Activated CD4-positive, alpha-beta T cell treated with anti-CD3 and anti-CD28 coated beads for 1 hour (primary cell): ENCODE measurements at places on chromosomes 2 and 18.

DNA sequence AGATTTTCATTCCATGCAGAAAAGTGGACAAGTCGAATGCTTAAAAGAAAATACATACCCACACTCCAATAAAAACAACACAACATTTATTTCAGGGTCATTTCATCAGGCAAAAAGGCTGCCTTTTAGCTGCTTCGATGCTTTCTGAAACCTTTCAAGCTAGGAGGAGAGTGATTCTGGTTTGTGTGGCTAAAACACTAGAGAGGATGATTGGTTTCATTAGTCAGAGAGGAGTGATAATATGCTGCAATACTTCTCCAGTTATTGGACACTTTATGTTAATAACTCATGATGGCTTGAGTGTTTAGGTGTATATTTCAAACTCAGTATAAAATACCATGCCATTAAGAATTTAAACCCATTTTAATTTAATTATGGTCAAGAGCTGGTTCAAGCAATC, 614.0 kb downstream of the SLC4A3 start:
- no peak for DNase-seq

DNA sequence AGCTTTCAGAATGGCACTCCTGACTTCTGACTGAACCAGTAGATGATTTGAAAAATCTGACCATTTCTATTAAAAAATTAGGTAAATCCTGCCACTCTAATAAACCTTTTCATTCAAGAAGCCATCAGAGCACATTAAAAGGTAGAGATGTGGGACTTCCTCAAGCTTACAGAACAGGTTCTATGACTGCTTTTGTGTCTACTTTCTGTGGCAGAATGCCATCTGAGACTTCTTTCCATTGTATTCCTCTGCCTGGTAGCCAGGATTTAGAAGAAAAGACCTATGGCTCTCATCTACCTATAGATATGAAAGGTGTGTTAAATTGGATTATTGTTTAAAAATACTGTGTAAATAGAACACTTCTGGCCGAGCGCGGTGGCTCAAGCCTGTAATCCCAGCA, 99.9 kb upstream of the NABP1 start:
- no peak for DNase-seq

GRCh38 chr2:66714610-66715009, 279.7 kb downstream of the MEIS1 start:
- DNase-seq = no peak

GRCh38 chr2:45141883-45142866, 132.9 kb upstream of the SIX2 start:
- DNase-seq = no peak

DNA sequence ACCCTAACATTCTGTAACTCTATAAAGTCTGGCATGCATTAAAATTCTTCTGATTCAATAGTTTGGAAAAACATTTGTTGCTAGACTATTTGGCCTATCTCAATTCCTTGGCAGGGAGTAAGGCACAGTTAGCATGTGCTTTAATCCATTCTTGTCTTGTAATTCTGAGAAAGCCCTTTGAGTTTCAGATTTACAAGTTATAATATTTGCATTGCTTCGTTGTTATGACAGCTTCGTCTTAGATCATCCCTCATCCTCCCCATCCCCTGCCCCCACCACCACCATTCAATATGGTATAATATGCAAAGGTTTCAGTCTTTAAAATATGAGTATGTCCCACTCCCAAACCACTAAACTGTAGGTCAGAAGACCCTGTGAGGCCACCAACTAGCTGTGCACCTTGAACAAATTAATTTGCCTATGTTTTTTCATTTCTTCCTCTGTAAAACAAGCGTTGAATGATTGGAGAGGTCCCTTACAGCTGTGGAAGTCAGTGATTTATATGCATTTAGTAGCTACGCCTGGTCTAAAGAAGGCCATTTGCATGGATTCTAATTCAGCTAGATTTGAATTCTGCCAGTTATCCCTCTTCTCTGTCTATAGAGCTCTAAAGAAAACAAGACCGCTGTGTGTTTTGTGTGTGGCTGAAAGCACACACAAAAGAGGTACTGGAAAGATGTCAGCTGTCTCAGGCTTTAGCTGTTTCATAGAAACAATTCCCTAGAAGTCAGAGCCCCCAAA, 591 bp downstream of the C2orf80 start:
- DNase-seq = no peak

DNA sequence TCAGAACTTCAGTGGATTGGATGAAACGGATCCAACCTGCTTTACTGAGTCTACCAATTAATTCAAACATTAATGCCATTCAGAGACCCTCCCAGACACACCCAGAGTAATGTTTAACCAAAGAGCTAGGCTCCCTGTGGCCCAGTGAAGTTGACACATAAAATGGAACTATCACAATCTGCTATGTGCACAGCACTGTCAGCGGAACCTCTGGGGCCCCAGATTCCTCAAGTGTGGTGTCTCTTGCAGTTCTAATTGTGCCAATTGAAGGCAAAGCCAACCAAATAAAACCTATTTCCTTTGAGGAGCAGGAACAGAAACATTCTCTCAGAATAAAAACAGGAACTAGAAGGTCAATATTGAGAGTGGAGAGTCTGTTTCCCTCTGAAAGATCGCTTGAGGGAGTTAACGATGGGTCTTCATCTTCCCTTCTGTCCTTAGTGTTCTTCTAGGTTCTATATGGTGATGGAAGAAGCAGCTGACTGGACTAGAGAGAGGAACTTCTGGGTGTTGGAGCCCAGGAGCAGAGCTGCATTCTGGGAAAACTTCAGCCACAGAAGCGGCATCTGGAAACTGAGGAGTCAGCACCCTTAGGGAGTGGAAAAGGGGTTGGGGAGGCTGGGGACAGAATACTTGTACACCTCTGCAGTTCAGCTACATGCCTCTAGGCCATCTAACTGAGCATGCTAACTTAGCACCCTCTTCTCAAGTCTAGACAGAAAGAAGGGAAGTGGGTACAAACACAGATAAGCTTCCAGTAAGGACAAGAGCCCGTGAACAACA, 174.4 kb upstream of the FBXO11 start:
- DNase-seq = no peak

- DNase-seq = no peak
Observed at GRCh38 chr2:124289060-124289459, 264.0 kb downstream of the CNTNAP5 start.

DNA sequence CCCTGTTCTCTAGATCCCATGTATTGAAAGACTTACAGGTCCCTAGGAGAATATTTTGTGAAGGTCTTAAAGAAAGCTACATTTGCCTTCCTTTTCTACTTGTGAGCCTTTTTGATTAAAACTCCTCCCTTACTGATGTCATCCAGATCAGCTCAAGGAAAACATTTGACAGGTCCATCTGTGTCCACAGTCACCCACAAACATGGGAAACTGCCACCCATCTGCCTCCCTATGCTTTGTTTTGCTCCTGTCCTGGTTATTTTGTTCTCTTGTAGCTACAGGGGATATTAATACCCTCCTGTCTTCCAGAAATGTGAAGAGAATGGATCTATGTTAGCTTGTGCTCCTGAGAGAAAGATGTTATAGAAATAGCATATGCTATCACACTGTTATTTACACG, 203.6 kb upstream of the GALNT5 start:
- DNase-seq = no peak

DNA sequence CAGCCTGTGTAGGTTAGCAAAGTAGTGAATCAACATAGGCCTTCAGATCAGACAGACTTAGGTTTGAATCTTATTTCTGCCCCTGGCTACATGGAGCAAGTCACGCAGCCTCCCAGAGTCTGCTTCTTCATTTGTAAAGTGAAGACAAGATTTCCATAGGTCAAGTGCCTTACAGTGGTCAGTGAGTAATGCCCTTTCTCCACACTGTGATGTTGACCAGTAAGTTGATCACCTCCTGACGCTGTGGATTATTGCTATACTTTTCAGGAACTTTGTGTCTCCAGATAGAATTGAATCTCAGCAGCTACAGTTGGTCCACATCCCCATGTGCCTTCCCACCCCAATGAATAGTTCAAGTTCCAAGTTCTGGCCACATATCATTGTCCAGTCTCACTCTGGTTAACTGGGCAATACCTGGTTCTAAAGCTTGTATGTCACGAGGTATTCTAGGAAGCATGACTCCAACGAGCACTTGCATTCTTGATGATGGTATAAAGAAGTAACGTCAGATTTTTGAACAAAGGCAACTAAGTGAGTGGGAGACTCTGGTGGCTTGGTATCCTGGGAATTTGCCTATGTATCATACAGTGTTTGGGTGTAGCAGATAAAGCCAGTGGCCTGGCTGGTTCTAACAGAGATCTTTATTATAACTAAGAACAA, 2.1 kb upstream of the CLIP4 start:
- no peak for DNase-seq

- no peak for DNase-seq
Observed at GRCh38 chr2:190121971-190122370, 59.4 kb upstream of the MSTN start.

- DNase-seq = no peak
Observed at GRCh38 chr2:218202266-218202665, 14.7 kb upstream of the ARPC2 start.

DNA sequence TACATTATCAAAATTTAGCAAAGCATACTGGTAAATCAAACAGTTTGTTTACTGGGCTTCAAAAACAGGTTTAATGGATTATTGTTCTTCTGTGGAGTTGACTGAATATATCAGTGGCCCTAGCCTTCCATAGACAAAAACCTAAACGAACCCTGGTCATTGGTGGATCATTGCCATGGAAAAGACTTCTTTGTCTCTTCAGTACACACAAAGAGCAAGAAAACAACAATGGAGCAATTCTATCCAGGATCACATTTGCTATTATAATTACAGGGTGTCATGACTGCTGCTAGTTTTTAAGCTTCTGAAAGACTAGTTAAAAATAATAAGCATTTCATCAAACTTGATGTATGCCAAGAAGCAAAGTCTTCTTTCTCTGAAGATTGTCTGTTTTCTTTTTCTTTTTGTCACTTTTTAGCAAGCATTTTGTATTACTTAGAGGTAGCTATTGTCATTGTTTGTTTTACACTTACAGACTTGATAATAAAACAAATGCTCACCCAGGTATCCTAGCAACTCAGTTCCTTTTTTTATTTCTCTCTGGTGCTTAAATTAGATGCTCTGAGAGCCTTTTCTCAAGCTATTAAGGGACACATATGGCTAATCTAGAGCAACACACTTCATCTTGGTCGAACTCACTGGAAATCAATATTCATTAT, 1228.7 kb upstream of the DDX18 start:
- DNase-seq = no peak

DNA sequence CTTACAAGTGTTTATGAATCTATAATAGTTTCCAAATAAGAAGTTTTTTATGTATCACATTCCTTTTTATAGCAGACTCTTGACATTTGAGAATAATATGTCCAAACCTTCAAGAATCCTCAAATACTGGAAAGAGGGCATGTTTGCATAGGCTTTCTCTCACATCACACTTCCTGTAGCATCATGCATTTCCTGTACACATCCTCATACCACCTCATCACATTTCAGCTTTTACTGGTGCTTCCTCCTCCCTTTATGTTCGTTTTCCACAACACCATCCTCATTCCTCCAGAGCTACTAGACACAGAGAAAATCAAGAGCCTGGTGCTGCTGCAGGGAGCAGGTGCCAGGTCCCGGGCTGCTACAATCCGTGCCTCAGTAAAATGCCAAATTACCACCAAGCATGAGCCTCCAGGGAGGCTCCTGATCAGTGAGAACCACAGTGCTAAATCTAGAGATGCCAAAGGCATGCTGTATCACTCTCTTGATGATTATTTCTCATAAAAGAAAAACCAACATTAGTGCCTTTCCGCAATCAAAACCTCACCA, 137.7 kb upstream of the CYP1B1 start:
- DNase-seq = no peak

GRCh38 chr2:54570925-54571694, 115.0 kb downstream of the SPTBN1 start:
- no peak for DNase-seq

GRCh38 chr2:53504507-53504906, 263.1 kb upstream of the CHAC2 start:
- no peak for DNase-seq

- no peak for DNase-seq
Observed at GRCh38 chr2:201024518-201024917, 47.0 kb downstream of the HYCC2 start.

DNA sequence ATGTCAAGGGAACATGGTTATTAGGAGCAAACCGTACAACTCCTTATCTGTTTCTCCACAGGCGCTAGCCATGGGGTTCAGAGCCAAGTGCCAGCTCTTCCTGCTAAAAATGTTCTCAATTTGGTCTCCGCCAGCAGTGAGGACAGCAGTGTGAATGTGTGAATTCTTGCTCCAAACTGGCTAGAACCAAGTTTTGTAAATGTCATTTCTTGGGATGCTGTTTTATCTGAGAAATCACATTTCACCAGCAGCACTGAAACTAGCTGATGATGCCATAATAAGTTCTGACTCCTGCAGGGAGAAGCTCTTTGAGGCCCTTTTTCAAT, 140.6 kb upstream of the LGALSL start:
- DNase-seq = no peak

DNA sequence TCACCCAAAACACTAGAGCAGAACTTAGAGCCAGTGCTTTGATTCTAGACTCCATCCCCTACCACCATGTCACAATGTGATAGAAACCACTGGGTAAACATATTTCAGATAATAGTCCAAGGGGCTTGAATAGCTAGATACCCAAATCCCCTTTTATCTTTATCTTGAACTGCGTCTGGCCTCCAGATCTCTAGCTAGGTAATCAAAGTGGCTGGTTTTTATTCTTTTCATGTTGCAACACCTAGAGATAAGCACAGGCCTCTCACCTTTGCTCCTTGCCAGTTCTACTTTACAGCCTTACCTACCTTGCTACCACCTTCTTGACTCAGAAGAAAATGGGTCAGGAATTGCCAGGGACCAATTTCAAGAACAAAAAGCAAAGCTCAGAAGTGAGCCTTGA, 171.2 kb downstream of the C1D start:
- DNase-seq = no peak

DNA sequence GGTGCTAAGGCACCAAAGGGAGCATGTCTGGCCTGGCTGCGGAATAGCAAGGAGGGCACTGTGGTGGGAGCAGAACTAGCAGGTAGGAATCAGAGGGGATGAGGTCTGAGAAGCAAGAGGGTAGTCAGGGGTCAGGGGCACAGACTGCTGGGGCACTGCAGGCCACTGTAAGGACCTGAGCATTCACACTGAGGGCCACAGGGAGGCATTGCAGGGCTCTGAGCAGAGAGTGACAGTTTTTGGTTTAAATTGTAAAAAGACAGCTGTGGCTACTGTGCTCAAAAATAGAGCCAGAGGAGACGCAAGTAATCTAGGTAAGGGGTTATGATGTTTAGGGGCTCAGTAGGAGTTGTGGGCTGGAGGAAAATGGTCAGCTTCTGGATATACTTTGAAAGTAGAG, 41.5 kb downstream of the ARHGAP25 start:
- DNase-seq = no peak
